ENCODE measurements at places on chromosomes 7 and 10.

GRCh38 chr7:116689790-116690259 is 17.8 kb downstream of the MET start:
- DNase-seq = no peak

DNA sequence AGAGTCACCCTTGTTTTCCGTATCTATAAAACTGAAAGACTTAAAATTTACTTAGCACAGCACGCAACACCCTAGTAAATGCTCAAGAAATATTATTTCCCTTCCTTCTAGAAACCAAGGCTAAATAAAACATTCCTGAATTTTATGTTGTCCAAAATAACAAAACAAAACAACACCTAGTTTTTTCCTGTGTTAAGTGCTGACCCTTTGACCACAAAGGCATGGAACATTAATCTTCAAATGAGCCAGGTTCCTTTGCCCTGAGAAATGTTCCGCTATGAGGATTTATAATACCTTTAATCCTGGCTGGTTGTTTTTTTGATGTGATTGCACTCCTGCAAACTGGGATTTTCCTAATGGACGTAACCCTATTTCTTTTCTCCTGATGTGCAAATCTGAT is 29.0 kb upstream of the DGKI start:
- no peak for DNase-seq

DNA sequence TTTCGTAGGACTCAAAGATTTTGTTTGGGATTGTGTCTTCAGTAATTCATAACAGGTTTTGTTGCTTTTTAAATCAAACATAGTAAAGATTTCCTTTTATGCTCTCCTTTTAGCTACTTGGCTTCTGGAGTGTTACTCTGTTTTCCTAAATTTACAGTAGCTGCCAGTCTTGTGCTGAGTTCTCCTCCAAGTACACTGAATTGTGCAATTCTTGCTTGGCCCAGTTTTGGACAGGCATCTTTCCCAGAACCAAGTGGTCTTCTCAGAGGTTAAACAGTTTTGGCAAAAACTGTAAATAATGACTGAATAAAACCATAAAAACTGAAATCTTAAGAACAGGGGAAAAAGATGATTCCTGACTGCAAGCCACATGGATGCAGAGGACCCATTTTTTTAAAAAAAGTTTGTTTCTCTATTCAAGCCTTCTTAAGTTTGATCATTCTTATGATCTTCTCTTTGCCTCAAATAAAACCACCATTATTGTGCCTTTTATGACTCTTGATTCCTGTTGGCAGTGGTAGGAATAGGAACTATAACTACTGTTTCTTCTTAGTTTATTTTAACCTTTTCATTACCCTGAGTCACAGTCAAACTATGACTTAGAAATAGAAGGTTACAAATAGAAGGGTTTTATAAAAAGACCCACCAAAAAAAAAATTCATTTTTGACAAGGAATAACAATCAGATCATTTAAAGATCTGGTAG is 88.0 kb downstream of the MDFIC start:
- DNase-seq = no peak

- DNase-seq = no peak
These were observed 29.9 kb upstream of the IFRD1 start for GRCh38 chr7:112420236-112420861.

DNA sequence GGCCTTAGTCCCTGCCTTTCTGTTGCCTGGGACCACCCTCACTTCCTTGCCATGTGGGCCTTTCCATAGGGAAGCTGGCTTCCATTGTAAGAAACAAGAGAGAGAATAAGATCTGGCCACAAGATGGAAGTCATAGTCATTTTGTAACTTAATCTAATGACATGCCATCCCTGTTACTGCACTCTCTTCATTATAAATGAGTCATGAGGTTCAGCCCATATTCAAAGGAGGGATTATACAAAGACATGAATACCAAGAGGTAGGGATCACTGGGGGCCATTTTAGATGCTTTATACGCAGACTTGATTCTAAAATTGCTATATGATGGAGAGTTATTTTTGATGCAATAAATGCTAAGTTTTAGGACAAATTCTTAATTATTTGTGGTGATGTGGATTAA is 75.2 kb upstream of the CELF2 start:
- no peak for DNase-seq

DNA sequence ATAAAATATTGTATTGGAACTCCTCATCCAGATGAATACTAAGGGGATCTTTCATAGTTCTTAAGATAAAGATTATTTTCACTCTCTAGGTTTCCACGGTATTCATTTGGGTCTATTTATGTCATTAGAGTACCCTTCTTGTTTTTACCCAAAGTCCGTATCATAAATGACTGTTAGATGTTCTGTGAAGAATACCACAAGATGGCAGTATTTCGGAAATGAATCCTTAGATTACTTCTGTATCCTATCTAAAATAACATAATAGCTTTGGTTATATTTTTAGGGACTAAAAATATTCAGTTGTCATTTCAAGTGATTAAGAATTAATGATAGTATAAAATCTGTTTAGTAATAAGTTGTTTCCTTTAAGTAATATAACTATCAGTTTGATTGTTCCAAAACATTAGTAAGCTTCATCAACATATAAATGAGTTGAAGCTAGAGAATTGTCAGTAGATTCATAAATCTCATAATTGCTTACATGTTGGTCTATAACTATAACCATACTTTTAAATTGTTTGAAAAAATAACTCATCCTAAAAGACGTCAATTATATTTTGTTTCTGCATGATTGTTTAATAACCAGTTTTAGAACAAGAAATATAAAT is 337.5 kb upstream of the KCND2 start:
- DNase-seq = no peak

DNA sequence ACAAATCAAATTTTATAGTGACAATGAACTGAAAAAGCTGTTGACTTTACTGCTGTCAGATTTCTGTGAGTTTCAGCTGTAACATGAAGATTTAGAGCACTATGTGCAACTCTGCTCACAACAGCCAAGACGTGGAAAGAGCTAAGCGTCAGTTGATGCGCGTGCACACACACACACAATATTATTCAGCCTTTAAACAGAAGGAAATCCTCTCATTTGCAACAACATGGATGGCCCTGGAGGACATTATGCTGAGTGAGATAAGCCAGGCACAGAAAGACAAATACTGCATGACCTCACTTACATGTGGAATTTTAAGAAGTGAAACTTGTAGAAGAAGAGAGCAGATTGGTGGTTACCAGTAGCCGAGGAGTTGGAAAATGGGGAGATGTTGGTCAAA is 82.8 kb upstream of the FRMD4A start:
- no peak for DNase-seq
